ENCODE measurements at places on chromosomes 3 and 15.

- DNase-seq, result no peak
Measured at GRCh38 chr3:147572970-147573340, 163.8 kb downstream of the ZIC1 start.

GRCh38 chr3:119659606-119660291 is 640 bp downstream of the POPDC2 start:
- no peak for DNase-seq

GRCh38 chr3:46399557-46399956 is 7.3 kb downstream of the CCR5AS start:
- DNase-seq, result no peak

GRCh38 chr15:95132774-95133173 is 901.4 kb downstream of the MCTP2 start:
- DNase-seq, result no peak

GRCh38 chr15:83578691-83579090 is 75.2 kb upstream of the ADAMTSL3 start:
- no peak for DNase-seq

DNA sequence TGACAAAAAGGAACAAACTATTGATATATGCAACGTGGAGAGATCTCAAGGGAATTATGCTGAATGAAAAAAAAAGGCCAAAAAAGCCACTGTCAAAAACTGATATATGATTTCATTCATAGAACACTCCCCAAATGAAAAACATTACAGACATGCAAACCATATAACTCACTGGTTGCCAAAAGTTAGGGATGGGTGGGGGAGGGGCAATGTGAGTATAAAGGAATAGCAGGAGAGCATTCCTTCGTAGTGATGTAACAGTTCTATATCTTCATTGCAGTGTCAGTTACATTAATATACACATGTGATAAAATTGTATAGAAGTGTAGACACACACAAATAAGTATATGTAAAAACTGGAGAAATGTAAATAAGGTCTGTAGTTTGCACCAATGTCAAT is 12.2 kb downstream of the GBE1 start:
- no peak for DNase-seq

DNA sequence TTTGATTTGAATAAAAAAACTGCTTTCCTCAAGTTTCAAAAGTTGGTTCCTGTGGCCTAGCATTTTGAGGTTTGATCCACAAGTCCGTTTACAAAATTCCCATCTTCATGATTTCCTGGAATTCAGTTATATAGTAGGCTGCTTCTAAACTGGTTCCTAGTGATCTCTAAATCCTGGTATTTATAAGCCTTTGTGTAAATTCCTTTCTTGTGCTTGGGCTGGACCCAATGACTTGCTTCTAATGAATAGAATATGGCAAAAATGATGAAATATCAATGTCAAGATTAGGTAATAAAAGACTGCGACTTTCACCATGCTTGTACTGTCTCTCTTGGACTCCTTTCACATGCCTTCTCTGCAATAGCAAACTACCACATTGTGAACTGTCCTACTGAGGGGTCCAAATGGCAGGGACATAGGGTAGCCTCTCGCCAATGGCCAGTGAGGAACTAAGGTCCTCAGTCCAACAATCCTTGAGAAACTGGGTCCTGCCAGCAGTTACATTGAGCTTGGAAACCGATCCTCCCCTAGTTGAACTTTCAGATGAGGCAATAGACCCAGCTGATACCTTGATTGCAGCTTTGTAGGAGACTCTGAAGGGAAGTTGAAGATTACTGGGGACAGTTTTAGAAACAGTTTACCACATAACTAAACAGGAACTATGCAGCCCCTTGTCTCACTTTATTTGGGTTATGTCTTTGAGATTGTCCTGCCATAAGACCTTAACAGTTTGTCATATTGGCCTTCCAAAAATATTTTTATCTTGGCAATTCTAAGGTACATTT is 303.9 kb upstream of the TBC1D5 start:
- no peak for DNase-seq

DNA sequence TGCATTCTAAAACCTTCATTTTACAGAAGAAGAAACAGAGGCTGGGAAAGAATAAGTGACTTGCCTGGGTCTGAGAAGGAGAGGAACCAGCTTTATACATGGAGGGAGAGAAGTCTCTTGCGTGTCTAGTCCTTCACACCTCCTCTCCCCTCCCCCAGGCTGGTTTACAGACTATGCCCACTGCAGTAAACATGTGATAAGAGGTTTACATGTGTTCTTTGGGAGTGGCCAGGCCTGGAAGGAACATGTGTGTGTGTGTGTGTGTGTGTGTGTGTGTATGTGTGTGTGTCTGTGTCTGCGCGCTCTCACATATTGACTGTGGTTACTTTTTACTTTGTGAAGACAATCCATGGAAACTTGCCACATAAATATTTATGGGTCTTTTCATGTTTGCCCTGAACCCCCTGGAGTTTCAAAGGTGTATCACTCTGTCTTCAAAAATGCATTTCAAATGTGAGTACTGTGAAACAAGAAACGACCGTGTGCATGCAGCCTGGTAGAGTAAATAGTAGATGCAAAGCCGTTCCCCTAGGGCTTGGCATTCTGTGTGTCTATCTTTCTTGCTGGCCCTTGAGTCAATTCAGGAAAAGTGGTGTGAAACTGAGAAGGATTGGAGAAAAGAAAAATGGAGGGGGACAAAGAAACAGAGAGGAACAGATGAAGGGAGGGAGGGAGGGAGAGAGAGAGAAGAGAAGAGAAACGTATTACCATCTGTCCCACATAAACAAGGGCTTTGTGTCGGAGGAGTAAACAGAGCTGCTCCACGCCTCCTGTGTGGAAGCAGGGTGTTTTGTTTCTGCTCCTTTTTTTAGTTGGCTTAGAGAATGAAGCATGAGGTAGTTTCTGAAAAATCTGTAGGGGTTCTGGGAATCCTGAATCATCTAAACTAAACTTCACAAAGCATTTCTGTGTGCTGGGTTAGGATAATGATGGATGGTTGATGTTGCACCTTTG is 51.7 kb downstream of the CLDN11 start:
- DNase-seq, result no peak

- DNase-seq, result no peak
Measured at GRCh38 chr3:186976837-186977750, 46.8 kb downstream of the ST6GAL1 start.

- DNase-seq, result peak; percentile 82
Measured at GRCh38 chr3:49132437-49133225, at the start of gene LAMB2. Gene LAMB2 (minus strand): TSS chr3:49133050. CDS start chr3:49132867, 183 bp downstream.

- no peak for DNase-seq
Measured at GRCh38 chr3:61981060-61981459, 392.3 kb downstream of the FEZF2 start.

DNA sequence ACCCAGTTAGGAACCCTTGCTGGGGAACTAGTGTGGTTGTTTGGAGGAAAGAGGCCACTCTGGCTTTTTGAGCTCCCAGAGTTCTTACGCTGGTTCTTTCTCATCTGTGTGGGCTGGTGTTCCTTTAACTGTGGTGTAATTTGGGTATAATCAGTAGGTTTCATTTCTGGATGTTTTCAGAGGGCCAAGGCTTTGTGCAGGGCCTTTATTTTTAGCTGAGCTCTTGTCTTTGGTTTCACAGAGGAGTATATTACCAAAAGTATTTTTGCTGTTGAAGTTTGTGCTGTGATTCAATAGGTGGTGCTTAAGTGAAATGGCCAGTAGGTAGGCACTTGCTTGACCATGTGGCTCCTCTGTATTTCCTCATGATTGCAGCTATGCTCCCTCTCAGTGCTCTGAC is 357.9 kb downstream of the KCNH8 start:
- DNase-seq, result no peak

- DNase-seq, result no peak
Measured at GRCh38 chr15:82680200-82681102, 29.2 kb downstream of the AP3B2 start.

DNA sequence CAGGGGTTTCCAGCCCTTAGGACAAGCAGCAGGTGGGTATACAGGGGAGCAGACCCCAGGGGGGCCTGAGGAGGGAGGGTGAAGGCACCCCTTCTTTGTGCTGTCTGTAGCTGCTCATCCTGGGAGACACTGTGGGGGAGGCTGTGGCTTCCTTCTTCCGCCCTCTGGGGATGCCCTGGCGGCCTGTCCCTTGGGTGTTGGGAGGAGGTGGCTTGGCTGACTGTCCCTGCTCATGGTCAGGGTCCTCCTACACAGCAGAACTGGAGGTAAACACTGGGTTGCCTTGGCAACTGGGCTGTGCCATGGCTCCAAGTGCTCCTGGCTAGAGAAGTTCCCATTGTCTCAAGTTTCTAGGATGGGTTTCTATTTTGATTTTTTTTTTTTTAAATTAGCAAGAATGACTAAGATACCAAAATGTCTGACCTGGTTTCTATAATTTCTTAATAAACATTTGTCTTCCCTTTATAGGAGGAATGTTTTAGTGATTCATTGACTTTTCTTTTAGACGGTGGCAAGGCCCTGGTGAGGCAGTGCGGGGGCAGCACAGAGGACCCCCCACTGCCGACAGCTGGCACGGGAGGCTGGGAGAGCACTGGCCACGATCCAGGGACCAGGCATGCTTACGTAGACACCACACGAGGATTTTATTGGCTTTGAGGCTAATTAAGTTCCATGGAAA is 12.4 kb downstream of the KLF13 start:
- no peak for DNase-seq

DNA sequence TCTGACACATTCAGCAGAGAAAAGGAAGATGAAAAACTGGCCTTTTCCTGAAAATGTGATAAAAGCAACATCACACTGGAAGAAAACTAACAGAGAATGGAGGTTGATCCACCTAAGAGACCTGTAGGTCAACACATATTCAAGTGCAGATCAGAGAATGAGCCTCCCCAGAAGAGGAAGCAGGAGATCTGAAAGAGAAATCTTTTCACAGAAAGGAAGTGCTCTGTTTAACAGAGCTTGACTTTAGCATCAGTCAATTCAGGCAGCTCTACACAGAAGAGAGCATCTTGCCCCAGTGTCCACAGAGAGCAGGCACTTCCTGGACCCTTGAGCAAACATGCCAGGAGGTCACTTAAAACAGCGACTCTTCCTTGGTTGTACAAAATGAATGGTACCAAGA is 655.4 kb upstream of the GBE1 start:
- DNase-seq, result no peak

DNA sequence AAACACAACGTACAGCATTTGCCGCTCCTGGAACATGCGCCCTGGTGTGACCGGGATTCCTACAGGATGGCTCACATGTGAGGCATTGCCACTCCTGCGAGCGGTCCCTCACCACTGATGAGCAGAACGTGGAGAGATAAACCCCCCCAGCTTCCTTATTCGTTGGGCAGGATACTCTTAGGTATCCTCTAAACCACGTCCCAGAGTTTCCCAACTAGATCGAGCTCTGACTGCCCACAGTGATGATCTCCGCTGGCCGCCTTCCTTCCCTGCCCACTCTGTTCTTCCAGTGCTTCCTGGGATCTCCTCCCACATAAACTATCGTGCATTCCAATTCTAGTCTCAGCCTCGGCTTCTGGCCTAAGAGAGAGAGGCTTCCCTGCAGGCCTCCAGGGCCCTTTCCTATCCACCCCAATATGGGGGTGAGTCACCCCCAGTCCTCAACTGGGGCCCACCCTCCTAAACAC is 91.8 kb downstream of the TOP2B start:
- no peak for DNase-seq

DNA sequence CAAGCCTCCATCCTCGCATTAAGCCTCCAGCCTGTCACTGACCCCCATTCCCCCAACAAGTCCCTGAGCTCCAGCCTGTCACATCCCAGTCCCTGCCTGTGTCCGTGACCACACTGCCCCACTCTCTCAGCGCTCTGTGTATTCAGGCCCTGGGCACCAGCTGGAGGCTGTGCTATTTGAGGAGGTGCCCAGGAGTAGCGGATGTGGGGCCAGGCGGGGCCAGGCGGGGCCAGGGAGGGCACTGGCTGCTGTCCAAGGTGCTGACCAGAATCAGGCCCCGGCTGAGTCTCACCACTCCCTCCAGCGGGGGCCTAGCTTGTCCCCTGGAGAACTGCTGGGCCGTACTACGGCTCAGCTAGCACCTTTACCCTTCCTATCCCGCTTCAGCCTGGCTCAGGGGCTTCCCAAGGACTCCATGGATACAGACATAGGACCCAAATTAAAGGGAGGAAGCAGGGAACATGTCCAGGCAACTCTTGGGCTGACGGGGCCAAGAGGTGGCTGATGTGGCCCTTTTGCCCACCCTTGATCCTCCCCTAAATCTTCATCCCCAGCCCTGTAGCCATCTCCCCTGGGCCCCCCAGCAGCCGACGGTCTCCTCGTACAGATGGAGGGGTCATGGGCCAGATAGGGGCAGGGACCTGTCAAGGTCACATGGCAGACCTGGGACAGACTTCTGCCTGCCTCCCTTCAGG is 1.1 kb downstream of the HHATL start:
- peak; percentile 86 for DNase-seq

- no peak for DNase-seq
Measured at GRCh38 chr3:63344661-63345060, 66.6 kb downstream of the SYNPR start.

- no peak for DNase-seq
Measured at GRCh38 chr3:23991683-23992628, 46.9 kb downstream of the NR1D2 start.

DNA sequence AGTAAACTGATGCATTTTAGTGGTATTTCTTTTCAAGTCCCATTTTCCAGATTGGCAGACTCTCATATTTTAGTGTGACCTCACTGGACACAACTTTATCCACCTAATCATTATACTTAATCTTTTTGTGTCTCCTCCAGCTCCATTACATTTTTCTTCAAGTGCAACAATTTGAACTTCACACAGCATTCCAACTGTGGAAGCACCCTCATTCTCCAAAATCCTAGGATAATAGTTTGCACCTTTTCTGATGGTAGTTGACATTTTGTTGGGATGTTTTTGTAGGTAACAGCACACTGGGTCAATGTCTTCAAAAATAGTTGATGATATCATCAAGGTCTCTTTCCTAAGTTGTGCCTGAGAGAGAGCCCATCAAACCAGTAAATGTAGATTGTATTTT is 123.1 kb downstream of the RYR3 start:
- no peak for DNase-seq

- no peak for DNase-seq
Measured at GRCh38 chr3:20052851-20053250, 12.6 kb downstream of the KAT2B start.

GRCh38 chr15:68725736-68726135 is 95.0 kb downstream of the ANP32A start:
- DNase-seq, result no peak

- DNase-seq, result no peak
Measured at GRCh38 chr3:10986592-10986991, 6.0 kb upstream of the SLC6A1 start.

- no peak for DNase-seq
Measured at GRCh38 chr3:14423197-14423743, 20.9 kb downstream of the SLC6A6 start.

GRCh38 chr3:45579251-45579650 is 15.3 kb upstream of the LIMD1 start:
- DNase-seq, result no peak

- no peak for DNase-seq
Measured at GRCh38 chr3:55688154-55688553, 201.0 kb upstream of the WNT5A start.

All from 8988T (cell line).